ENCODE measurements at places on chromosomes 2 and 18. TPM values are rescaled to one million over a fixed set of nuclear protein-coding genes. Genes with fewer than 3 reads are reported as not detected.
A peak's percentile ranks its signal among the peaks of the same experiment; 100 is the strongest.

DNA sequence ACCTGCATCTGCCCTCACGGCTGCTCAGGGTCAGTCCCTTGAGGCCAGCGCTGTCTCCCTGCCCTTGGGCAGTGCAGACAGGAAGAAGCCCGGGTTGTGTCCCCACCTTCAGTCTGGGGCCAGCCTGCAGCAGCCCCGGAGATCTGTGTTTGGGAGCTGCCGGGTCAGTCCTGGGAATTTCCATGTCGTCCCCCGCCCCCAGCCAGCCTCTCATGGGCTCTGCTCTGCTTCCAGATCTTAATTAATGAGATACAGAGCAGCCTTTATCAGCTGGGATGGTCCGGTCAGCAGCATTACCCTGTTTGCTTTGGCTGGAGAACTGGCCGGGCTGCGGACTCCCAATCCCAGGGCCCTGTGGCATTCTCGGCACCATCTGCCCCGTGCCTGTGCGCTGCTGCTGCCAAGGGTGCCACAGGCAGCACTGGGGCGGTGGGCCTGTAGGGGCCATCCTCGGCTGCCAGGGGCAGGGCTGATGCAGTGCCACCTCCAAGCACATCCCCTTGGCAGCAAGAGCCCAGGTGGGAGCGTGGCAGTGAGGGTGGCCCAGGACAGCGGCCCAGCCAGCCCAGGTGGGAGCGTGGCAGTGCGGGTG, 2.4 kb downstream of the BOK start:
- no peaks in the 10 kb centered on the region for H3K36me3 ChIP-seq
- no peaks in the 10 kb centered on the region for H3K4me1 ChIP-seq
- H3K27ac ChIP-seq: no peak overlapping the region
- H3K27me3 ChIP-seq: no peaks in the 10 kb centered on the region
- H3K4me3 ChIP-seq: no peak overlapping the region
- peak; percentile 73 for DNase-seq

GRCh38 chr18:23069481-23069880, 65.8 kb upstream of the CABLES1 start:
- no peaks in the 10 kb centered on the region for H3K36me3 ChIP-seq
- no peak overlapping the region for H3K27ac ChIP-seq
- no peak overlapping the region for H3K4me3 ChIP-seq
- no peaks in the 10 kb centered on the region for H3K27me3 ChIP-seq
- no peak for DNase-seq

- H3K27me3 ChIP-seq: no peaks in the 10 kb centered on the region
- no peak overlapping the region for H3K27ac ChIP-seq
- H3K36me3 ChIP-seq: no peaks in the 10 kb centered on the region
- H3K4me1 ChIP-seq: no peaks in the 10 kb centered on the region
- H3K4me3 ChIP-seq: no peak overlapping the region
Observed at GRCh38 chr2:24110660-24111303, 12.4 kb downstream of the PFN4 start.

DNA sequence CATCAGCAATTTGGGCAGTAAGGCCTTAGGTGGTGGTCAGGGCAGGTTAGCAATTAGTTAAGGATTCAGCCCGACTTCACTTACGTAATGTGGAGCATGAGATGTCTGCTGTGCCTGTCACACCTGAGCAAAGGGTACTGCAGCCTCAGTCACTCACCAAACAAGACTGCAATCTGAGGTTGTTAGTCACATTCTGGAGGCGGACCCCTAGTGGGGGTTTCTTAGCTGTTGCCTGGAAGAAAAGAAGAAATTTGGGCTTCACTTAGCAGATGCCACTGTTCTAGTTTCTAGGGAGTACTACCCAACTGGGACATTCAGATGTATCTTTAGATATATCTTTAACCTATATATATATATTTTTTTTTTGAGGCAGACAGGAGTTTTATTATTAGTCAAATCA, 529.9 kb downstream of the SLC4A3 start:
- H3K4me3 ChIP-seq: no peak overlapping the region
- no peak overlapping the region for H3K27ac ChIP-seq
- no peaks in the 10 kb centered on the region for H3K4me1 ChIP-seq
- H3K36me3 ChIP-seq: no peaks in the 10 kb centered on the region
- H3K27me3 ChIP-seq: no peaks in the 10 kb centered on the region

- H3K27ac ChIP-seq: no peak overlapping the region
- DNase-seq: no peak
- H3K36me3 ChIP-seq: no peaks in the 10 kb centered on the region
- no peaks in the 10 kb centered on the region for H3K27me3 ChIP-seq
- H3K4me3 ChIP-seq: no peak overlapping the region
Observed at GRCh38 chr2:19425419-19425818, 67.0 kb upstream of the OSR1 start.

DNA sequence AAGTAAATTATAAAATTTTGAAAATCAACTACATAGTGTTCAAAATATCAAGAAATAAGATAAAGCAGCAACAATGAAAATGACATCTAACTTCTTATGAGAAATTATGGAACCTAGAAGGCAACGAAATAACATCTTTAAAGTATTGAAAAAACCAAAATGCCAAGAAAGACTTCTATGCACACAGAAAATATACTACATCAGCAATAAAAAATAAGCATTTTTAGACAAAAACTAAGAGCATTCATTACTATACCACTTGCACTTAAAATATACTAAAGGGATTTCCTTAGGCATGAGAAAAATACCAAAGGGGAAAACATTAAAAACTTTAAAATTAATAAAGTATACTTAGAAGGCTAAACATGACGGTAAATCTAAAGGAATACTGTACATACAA, 556.3 kb downstream of the NUP35 start:
- no peaks in the 10 kb centered on the region for H3K4me1 ChIP-seq
- DNase-seq: no peak
- H3K27ac ChIP-seq: no peak overlapping the region
- H3K4me3 ChIP-seq: no peak overlapping the region
- no peaks in the 10 kb centered on the region for H3K36me3 ChIP-seq

DNA sequence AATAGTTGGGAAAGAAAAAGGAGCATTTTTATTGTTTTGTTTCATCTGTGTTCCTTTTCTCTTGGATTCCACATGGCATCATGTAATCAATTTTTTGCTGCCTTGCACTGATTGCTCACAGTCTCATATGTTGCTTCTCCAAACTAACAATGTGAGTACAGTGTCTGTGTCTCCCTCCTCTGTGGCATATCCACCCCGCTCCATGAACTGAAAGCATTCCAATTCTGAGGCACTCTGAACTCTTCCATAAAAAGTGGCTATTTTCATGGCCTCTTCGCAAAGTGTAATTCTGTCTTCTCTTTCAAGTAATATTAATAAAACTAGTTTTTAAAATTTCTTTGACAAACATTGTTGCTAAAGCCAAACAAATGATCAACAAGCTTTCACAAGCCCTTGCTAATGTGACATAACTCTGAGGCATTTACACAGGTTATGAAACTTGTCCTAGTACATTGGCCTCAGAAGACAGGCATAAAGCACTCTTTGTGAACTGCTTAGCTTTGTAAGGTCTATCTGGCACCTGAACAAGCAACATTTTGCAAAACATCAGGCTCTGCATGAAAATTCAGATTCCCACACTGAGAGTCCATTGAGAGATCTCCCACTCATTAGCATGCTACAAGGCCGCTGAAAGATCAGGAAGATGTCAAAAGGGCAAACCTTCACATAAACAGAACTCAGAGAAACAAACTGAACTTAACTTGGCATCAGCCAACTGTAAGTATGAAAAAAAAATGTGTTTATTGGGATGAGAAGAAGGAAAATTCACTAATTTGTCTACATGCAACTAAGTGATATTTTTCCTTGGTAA, 33.0 kb downstream of the GPR75 start:
- no peak overlapping the region for H3K27ac ChIP-seq
- no peaks in the 10 kb centered on the region for H3K27me3 ChIP-seq
- H3K36me3 ChIP-seq: no peaks in the 10 kb centered on the region
- H3K4me1 ChIP-seq: no peaks in the 10 kb centered on the region
- no peak for DNase-seq
- H3K4me3 ChIP-seq: no peak overlapping the region

DNA sequence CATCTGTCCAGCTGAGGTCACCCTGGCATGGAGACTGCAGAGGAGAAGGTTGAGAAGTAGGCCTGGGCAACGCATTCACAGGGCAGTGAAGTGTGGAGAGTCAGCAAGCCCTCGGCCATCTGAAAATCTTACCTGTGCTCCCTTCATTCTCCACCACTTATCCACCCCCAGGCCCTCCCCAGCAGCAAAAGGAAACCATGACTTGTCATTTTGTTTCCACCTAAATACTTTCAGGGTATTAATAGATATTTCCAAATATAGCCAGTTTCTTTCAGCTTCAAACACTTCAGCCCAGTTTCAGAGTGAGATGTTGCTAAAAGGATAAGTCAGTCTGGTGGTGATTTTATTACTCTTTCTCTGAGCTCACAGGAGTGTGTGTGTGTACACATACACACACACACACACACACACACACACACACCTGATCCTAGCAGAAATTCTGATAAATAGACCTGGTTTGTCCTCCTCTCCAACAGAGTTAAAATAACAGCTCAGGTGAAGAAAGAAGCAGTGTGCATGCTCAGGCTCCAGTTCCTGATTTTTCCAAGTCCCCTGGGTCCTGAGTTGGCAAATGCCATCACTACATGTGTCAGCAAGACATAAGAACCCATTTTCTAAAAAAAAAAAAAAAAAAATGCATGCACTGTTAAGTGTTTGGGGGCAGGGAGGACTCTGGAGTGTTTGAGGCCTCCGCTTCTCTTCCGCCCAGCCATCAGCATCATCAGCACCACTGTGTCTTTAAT, 82.8 kb downstream of the LOXHD1 start:
- no peak overlapping the region for H3K4me3 ChIP-seq
- no peak overlapping the region for H3K27ac ChIP-seq

DNA sequence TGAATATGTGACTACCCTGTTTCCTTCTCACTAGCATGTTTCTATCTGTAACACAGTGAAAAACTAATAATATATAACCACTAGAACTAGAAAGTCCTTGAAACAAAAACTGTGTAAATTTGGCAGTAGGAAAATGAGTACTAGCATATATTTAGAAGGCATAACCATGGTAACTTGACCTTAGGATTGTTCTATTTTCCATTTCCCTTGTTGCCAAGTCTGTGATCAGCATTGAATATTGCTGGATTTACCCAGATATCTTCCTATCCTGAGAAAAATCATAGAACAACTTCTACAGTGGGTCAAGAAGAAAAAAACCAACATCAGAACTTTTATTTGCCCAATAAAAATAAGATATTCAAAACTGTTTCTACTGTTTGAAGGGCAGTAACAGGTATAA, 563.9 kb upstream of the NRXN1 start:
- no peaks in the 10 kb centered on the region for H3K4me1 ChIP-seq
- no peak for DNase-seq
- no peak overlapping the region for H3K27ac ChIP-seq
- H3K4me3 ChIP-seq: no peak overlapping the region
- no peaks in the 10 kb centered on the region for H3K27me3 ChIP-seq

- H3K27me3 ChIP-seq: no peaks in the 10 kb centered on the region
- no peak overlapping the region for H3K27ac ChIP-seq
- DNase-seq: no peak
- H3K36me3 ChIP-seq: no peaks in the 10 kb centered on the region
Observed at GRCh38 chr2:156511803-156512202, 75.6 kb downstream of the GPD2 start.

GRCh38 chr2:231655488-231655887, 52.8 kb upstream of the PTMA start:
- H3K27me3 ChIP-seq: no peaks in the 10 kb centered on the region
- H3K4me1 ChIP-seq: no peaks in the 10 kb centered on the region
- no peak for DNase-seq
- H3K36me3 ChIP-seq: no peaks in the 10 kb centered on the region

DNA sequence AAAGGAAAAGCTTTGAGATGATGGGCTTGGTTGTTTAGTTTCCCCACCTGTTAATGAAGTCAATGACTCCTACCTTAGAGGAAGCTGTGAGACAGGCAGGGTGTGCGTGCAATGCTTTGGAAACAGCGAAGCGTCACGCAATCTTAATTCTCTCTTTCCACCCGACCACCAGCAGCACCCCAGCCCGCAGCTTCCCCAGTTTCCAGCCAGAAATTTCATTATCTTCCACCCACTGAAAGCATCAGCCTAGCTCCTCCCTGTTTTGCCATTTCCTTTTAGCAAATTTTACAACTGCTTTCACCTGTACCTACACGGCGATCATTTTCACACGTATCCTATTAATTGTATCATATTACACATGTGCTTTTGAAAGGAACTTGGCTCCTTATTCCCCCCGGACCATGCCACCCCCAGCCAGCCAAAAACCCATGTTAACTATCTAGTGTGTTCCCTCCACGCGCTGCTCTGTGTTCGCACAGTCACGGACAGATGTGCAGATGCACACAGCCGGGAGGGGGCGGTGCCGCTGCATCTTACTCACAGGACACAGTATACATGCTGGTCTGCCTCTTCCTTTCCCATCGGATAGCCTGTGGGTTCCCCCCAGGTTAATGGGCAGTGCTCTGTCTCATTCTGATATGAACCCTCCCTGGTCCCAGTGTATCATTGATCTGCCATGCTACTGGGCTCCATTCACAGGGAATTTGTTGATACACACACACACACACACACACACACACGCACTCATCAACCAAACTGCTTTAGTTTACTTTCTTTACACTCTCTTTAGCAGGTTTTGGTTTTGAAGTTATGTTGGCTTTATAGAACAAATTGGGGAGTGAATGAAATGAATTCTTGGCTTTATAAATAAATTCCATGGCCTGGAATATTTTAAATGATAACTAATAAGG, 22.4 kb downstream of the CYP27C1 start:
- H3K4me3 ChIP-seq: no peak overlapping the region
- no peaks in the 10 kb centered on the region for H3K36me3 ChIP-seq
- no peaks in the 10 kb centered on the region for H3K27me3 ChIP-seq
- DNase-seq: peak; percentile 53
- H3K4me1 ChIP-seq: no peaks in the 10 kb centered on the region
- no peak overlapping the region for H3K27ac ChIP-seq

DNA sequence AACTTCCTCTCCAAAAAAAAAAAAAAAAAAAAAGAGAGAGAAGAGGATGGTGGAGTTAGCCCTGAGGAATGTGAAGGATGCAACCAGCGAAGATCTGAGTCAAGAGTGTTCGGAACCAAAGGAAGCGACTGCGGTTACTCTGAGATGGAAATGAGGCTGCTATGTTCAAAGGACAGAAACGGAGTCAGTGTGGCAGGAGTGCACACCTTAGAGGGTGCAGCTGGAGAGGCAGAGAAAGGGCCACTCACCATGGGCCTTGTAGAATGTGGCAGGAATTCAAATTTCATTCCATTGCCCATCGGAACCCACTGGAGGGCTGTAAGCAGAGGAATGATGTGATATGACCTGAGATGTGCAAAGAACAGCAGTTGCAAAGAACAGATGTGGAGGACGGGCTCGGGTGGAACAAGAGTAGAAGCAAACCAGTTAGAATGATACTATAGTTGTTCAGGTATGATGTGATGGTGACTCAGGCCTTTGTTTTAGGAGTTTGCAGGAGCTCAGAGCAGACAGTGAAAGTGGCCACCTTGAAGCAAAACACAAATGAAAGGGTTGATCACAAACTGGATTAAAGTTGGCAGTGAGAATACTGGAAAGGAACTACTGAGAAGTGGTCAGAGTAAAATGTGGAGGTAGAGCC, 22.6 kb downstream of the ITGA6 start:
- no peak overlapping the region for H3K4me3 ChIP-seq
- no peaks in the 10 kb centered on the region for H3K27me3 ChIP-seq
- no peak overlapping the region for H3K27ac ChIP-seq
- H3K4me1 ChIP-seq: peaks cover 24% of the 10 kb centered on the region
- no peaks in the 10 kb centered on the region for H3K36me3 ChIP-seq

PLB1 gene
- total RNA-seq: 2.4 TPM

DSG1 gene
- total RNA-seq: not detected

VWA3B gene
- 0.24 TPM for total RNA-seq

MOB4 gene
- total RNA-seq: 7.3 TPM

LRRFIP1 gene
- 44.6 TPM for total RNA-seq
